Stimulated activated CD8-positive, alpha-beta memory T cell treated with anti-CD3 and anti-CD28 coated beads, Interleukin-4, amount 100 ng/mL, for 48 hours (primary cell): ENCODE measurements at places on chromosomes 3 and 15.

DNA sequence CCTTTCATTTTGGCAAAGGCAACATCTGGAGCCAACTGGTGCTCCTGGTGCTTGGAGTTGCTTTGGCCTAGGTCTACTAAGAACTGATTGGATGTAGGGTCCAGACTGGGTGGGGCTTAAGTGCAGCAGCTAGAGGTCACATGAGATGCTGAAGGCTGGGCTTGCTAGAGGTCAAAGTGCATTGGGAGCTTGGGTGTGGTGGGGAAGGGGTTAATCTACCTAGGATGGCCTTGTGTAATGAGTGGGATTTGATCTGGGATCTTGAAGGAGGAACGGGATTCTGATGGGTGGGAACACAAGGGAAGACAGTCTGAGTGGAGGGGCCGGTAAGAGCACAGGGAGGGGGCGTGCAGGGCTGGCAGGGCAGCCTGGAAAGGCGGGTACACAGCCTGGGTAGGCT lies 125.5 kb downstream of the RAB11A start:
- DNase-seq, result no peak

GRCh38 chr3:42106646-42107045 lies 15.5 kb downstream of the TRAK1 start:
- no peak for DNase-seq

GRCh38 chr15:101064795-101065569 lies 145.8 kb downstream of the LRRK1 start:
- no peak for DNase-seq

- no peak for DNase-seq
These were observed 42.1 kb downstream of the CORO2B start for GRCh38 chr15:68620721-68621527.

DNA sequence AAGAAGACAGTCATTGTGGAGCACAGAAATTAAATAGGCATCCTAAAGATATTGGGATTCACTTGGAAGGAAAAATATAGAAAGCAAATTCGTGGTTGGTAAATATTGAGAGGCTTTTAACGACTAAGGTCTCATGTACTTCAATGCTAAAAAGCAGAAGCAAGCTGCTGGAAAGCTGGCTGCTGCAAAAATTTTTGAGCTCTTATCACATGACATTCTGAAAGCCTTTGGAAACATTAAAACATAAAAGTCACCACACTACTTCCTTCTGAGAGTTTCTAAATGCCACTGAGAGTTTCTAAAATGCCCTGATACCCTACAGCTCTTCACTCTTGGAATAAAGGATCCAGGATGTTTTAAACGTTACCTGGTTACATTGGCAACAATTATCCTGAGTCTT lies 39.0 kb upstream of the CBLB start:
- DNase-seq, result no peak

DNA sequence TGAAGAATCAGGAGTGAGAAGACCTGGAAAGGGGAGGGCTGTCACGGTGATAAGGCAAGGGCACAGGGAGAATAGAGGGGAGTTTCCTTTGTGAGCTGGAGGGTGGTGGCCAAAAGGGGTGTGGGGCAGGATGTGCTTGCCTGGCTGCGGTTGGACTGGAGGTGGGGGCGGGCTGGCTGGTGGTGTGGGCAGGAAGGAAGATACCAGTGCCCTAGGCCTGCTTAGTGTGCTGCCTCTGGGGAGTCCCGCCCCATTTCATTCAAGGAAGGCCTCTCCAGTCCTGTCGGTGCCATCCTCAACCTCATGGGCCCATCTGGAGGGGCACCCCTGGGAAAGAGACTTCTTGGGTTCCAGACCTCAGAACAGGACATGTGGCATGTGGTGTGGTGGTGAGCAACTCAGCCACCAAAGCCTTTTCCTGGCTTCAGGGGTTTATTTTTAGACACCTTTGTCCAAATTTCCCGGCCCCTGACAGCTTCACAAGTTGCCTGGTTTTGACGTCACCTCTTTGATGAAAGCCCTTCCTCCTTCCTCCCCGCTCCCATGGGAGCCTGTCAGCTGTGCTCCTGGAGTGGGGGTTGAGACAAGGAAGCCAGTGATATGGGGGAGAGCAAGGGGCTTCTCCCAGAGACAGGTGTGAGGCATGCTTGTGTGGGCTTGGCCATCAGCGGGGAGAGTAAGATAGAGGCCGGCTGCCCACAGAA lies 15.6 kb downstream of the TEX264 start:
- peak; percentile 85 for DNase-seq

DNA sequence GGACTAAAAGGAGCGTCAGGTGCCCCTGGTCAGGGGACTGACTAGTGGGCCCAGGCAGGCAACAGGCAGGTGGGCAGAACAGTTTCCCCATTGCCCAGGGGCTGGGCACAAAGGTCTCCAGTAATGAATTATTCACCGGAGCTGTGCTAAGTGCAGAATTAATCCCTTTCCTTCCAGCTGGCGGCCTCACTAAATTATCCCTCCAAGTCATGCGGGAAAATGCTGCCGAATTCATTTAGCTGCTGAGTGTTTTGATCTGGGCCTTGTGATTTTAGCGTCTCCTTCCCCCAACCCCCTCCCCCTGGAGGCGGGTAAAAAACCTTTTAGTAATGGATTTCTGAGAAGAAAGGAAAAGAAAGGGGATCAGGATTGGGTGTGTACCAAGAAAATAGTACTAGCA lies 47.2 kb downstream of the CCDC33 start:
- DNase-seq, result no peak

DNA sequence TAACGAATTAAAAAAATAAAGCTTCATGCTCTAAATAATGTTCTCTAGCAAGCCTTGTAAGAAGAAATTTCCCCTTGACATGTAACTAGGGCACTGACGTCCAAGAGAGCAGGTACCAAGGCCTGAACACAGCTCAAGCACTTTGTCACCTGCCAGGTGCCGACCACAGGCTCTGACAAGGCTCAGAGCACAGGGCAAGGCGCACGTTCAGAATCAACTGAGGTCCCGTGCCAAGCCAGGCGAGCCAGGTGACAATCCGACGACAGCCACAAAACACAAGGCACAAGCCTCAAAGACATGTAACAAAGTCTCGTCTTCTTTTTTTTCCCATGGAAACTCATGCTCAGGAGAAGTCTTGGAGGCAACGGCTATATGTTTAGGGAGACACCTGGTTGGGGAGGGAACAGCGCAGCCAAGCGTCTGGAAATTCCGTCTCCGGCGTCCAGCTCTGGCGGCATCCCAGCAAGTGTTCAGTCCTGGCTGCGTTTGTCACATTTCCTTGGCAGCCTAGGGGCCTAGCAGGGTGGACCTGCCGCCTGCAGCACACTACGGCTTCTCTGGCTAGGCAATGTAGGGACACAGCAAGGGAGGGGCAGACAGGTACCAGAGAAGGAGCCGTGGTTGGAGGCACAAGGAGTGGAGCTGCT lies 76.7 kb downstream of the ADAMTS17 start:
- DNase-seq, result no peak
